ENCODE measurements at places on chromosomes 11 and 22. TPM values are rescaled to one million over a fixed set of nuclear protein-coding genes. Genes with fewer than 3 reads are reported as not detected.

OR52I2 gene
- not detected for total RNA-seq

BTG4 gene
- not detected for total RNA-seq

GRCh38 chr22:40911772-40912171 is 39.4 kb upstream of the RBX1 start:
- no peak for DNase-seq

GRCh38 chr11:68963779-68964178 is 17.0 kb downstream of the MRGPRD start:
- no peak for DNase-seq

GRCh38 chr11:26331911-26332571 is at the start of gene ANO3:
Gene ANO3, plus strand, starts transcription at chr11:26332130. Its CDS starts 146 bp downstream, at chr11:26332276.
- peak; percentile 30 for DNase-seq

DNA sequence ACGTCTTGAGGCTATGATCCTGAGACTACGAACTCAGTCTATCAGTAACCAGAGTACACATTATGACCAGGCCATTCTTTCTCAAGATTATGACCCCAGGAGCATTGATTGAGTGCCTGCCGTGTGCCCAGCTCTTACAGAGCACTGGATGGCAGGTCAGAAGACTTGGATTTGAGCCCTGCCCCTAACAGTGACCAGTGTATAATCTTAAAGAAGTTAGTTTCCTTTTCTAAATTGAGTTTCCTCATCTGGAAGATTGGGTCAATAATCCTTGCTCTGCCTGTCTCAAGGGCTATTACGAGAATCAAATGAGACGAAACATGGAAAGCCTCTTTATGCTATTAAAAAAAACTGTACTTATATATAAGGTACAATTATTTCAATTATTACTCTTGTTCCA is 38.2 kb downstream of the SLCO2B1 start:
- no peak for DNase-seq

DNA sequence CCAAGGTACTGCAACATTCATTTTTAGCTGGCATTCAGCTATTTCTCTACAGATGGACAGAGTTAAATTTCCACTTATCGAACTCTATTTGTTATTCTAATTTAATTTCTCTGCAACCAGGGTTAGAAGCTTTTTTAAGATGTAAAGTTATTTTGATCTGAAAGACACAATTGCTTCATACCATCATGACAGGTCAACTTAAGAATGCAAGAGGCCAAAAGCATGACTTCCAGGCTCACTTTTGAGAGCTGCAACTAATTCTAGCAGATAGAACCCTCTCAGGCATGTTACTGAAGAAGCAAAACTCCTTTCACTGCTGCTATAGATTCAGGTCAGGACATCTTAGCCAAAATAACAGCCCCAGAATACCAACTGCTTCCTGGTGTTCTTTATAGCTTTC is 86.5 kb upstream of the GALNT18 start:
- DNase-seq = no peak

DNA sequence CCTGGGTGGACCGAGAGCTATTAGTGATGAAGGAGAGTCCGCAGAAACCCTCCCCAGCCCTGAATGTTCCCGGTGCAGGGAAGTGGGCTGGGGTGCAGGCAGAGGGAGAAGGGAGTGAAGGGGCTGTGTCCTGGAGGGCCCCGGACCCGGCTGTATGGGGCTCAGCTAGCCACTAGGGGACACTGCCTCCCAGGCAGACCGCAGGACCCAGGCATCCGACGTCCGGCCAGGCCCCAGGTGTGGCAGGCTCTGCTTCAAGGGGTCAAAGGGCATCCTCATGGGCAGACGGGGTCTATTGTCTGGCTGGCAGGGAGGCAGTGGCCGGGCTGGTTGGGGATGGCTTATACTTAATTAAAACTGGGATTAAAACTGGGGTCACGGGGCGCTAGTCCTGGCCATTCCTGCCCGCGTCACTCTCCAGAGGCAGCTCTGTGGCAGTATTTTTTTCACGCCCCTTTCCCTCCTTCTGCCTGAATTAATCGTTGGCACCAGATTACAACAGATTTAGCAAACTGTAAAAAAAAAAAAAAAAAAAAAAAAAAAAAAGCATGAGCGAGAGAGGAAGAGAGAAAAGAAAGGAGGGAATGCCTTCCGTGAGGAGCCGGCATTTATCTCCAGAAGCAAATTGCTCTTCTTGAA is 5.1 kb downstream of the FLRT1 start:
- no peak for DNase-seq

DNA sequence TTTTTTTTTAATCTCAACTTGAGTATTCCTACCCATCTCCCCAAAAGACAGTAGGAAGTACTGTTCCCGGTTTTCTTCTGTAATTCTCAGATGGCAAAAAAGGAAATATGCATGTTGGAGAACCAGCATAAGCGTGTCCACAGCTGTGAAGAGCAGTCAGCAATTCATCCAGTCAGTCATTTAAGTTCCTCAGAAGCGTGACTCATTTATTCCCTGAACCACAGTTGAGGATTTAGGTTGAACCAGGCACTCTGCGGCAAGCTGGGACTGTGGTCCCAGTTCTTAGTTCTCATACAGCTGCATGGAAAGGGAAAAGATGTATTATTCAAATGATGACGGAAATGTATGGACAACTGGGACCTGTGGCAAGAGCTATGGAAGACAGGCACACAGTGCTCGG is 61.0 kb upstream of the MYO18B start:
- no peak for DNase-seq

DNA sequence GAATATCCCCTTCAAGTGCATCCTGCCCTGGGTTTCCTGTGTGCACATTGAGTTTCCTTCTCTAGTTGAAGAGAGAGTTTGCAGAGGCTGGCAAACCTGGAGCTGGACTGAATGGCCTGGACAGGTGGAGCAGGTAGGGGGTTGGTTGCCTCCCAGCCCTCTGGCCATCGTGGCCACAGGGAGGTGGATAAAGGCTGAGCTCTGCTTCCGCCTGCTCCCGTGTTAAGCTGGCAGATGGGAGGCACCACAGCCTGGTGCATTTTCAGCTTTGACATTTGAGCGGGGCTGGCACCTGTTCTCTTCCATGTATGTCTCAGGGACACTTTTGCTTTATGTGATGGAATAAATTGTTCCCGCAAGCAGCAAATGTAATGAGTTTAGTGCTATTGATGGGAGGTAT is 11.1 kb downstream of the MICAL2 start:
- no peak for DNase-seq

DNA sequence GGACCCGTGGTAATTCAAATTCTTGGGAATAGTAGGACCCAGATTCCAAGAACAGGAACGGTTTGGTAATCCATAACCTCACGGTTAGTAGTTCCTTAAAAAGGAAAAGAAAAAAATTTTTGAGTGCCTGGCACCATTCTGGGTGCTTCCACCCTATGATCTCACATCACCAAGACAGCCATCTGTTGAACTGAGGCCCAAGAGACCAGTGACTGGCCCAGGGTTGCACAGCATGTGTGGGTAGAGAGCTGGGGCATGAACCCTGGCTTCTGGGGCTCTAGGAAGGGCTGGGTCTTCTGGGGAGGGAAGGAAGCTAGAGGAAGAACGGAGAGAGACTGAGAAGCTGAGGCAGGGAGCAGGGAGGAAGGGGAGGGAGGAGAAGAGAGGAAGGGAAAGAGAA is 4.7 kb upstream of the SPI1 start:
- DNase-seq = no peak
